ENCODE measurements at places on chromosomes 13 and 19.

- peak; percentile 91 for DNase-seq
These were observed 1589.1 kb upstream of the SPRY2 start for GRCh38 chr13:81929988-81930387.

DNA sequence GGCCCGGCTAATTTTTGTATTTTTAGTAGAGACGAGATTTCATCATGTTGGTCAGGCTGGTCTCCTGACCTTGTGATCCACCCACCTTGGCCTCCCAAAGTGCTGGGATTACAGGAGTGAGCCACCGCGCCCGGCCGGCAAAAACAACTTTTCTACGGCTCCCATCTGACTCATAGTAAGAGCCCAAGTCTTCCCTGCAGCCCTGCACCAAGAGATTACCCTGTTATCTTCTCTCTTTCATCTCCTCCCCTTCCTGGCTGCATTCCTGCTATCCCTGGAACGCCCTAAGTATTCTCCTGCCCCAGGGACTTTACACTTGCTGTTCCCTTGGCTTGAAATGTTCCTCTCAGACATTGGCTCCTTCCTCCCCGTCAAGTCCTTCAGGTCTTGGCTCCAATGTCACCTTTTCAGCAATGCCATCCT is 6.6 kb downstream of the AP2S1 start:
- no peak for DNase-seq

DNA sequence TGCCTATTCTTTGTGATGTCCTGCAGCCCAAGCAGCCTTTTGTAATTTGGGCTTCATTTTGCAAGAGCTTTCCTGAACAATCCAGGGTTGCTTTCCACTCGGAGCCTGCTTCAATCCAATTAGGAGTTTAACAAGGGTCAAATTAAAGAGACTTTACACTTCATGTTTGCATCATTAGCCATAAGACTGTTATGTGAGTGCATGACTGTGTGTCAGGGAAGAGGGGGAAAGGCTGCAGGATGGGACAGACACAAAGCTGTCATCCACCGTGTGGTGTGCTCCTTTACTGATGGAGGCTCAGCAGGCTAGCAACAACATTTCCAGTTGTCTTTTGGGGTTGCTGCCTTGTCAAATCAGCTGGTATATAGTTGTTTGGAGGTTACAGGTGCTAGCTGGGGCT is 23.7 kb upstream of the MAB21L1 start:
- no peak for DNase-seq

- DNase-seq, result no peak
These were observed 11.6 kb downstream of the CBY2 start for GRCh38 chr13:45713721-45714120.

GRCh38 chr19:47067215-47067847 is 18.9 kb upstream of the TMEM160 start:
- DNase-seq, result no peak

GRCh38 chr13:46468570-46469463 is 81.8 kb upstream of the RUBCNL start:
- DNase-seq, result no peak

DNA sequence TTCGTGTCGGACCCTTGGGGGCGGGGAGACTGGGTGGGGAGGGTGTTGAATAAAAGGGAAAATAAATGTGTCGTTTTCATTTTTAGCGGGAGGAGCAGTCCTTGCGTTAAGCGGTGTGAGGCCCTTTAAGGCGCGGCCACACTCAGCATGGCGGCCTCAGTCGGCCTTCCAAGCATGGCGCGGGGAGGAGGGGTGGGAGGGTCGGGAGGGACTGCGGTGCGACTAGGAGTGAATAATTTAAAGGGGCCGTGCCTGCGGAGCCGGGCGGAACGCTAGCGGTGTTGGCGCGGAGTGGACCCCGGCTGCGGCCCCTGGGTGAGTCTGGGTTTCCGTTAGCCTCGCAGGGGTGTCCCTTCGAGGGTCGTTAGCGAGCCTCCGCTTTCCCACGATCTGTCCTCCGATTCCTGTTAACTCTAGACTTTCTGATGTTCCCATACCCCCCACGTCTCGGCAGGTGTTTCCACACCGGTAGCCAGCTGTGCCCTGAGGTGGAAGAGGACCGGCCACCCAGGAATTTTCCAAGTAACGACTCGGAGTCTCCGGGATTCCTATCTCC is 1.5 kb upstream of the PNPLA6 start:
- DNase-seq, result peak; percentile 11

GRCh38 chr13:112658808-112659207 is 31.0 kb upstream of the ATP11A start:
- no peak for DNase-seq

DNA sequence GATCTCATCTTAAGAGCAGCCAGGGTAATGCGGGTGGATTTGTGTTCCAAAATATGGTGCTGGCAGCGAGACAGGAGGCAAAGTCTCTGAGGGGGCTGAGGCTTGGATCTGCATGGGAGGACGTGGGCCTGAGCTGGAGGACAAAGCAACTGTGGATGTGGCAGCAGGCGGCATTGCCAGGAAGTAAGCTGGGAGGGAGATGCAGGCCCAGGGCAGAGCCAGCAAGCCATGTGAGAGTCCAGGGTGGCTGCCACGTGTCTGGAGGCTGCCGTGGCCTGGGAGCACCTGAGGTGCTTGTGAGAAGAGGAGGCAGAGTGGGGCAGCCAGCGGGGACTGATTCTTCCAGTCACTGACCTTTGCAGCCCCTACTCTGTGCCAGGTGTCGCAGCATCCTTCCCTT is 52.0 kb downstream of the DPF1 start:
- no peak for DNase-seq

GRCh38 chr13:113753171-113753570 is 5.9 kb upstream of the TMEM255B start:
- DNase-seq, result no peak

DNA sequence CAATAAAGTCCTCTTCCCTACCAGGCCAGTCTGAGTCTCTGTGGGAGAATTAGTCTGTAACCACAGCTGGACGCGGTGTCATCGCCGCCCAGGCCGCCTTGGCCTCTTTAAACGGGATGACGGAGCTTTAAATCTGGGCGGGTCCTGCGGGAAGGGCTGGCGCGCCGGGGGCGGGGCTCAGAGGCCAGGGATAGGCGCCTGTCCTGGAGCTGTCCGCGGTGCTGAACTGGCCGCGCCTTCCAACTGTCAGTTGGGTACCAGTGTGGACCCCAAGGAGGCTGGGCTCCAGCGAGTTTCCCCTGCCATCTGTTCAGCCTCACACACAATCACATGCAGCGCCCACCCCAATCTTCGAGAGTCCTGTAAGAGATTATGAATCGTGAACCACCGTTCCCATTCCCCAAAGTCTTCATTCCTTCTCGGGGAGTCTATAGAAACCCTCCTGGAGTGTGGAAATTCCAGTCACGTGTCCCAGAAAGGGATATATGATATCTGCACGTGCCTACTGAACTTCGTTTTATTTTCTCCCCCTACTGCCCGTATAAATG is 11.5 kb downstream of the APLP1 start:
- DNase-seq, result peak; percentile 92

- DNase-seq, result no peak
These were observed 11.9 kb downstream of the EPS8L1 start for GRCh38 chr19:55087542-55087901.
